ENCODE measurements at places on chromosomes 11 and 22.
A peak's percentile ranks its signal among the peaks of the same experiment; 100 is the strongest.

DNA sequence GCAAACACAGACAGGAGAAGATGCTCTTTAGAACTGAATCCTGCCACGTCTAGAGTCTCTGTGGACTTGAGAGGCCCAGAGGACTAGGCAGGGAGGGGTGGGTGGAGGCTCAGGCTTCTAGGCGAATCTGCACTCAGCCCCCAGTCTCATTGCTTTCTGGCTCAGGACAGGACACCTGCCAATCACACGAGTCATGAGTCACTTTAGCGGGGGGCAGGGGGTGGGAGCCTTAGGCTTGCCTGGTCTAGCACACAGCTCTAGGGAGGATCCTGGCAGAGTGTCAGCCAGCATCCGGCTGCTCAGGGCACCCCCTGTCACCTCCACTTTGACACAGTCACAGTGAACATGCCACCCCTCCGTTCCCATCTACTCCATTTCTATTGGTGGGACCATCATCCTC, 167.7 kb downstream of the CEP164 start:
- no peak for DNase-seq

GRCh38 chr11:30018495-30018894, 1.7 kb upstream of the KCNA4 start:
- DNase-seq: no peak

- no peak for DNase-seq
These were observed 24.3 kb upstream of the MRGPRX2 start for GRCh38 chr11:19084661-19085315.

DNA sequence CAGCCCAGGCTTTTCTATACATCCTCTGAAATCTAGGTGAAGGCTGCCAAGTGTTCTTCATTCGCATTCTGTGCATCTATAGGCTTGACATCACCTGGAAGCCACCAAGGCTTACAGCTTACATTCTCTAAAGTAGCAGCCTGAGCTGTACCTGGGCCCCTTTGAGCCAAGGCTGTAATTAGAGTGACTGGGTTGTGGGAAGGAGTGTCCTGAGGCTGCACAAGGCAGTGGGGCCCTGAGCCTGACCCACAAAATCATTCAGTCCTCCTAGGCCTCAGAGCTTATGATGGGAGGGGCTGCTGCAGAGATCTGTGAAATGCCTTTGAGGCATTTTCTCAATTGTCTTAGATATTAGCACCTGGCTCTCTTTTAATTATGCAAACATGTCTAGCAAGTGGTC, 33.0 kb upstream of the RDX start:
- DNase-seq: no peak

DNA sequence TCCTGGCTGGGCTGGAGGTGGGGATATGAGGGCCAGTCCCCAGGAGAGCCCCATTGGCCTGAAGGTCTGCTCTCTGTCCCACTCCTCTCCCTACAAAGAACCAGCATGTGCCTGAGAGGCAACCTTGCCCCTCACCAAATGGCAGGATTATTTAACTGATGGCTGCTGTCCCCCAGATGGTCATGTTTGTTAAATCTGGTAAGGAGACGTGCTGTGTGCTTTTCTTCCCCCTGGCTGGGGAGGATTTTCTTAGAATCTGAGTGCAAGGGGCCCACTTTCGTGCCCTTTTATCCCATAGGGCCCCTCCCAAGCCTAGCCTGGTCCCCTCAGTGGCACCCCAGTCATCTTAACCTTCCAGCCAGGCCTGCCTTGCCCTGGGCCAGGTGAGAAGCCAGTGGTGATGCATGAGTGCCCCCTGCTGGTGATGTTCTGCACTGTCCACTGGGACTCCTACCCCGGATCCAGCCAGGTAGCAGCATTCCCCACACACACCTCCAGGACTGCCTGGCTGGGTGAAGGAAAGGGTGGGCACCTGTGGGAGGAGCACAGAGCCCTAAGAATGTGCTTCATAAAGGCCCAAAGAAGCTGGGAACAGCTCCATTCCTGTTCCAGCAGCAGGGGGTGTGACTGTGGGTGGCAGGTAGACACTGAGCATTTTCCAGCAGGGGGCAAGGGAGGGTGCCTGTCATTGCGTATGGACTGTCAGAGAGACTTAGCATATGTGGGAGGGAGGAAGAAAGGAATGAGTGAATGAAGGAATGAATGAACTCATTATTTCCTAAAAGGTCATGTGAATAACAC, 28.9 kb downstream of the MFNG start:
- peak; percentile 41 for DNase-seq

GRCh38 chr22:41917375-41917902, 2.6 kb upstream of the SHISA8 start:
- DNase-seq: no peak
